ENCODE measurements at places on chromosomes 16 and 17.

- no peak for DNase-seq
Observed at GRCh38 chr17:77735566-77736198, 222.8 kb upstream of the TNRC6C start.

- DNase-seq = no peak
Observed at GRCh38 chr17:17416007-17416399, 60.8 kb upstream of the MED9 start.

DNA sequence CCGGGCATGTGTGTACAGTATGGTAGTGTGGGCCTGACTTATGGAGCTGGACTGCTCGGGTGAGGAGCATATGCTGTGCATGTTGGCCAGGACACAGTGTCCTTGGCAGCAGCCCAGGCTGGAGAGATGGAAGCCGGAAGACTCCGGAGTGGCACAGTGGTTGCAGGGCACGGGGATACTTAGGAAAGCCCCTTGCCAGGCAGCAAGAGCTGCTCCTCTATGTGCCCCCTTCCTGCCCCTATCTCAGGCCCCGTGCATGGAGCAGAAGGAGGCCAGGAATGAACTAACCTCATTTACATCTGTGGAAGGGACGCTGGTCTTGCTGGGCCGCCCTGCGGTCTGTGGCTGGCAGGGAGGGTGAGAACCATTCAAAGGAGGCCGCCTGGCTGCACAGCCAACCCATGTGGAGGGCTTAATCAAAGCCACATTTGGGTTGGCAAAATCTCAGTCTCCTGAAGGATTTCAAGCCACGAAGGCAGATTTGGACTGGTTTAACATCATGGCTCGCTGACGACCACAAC lies 32.2 kb upstream of the RCVRN start:
- DNase-seq = no peak

- DNase-seq = no peak
Observed at GRCh38 chr17:7856011-7856810, 1.1 kb downstream of the NAA38 start.

DNA sequence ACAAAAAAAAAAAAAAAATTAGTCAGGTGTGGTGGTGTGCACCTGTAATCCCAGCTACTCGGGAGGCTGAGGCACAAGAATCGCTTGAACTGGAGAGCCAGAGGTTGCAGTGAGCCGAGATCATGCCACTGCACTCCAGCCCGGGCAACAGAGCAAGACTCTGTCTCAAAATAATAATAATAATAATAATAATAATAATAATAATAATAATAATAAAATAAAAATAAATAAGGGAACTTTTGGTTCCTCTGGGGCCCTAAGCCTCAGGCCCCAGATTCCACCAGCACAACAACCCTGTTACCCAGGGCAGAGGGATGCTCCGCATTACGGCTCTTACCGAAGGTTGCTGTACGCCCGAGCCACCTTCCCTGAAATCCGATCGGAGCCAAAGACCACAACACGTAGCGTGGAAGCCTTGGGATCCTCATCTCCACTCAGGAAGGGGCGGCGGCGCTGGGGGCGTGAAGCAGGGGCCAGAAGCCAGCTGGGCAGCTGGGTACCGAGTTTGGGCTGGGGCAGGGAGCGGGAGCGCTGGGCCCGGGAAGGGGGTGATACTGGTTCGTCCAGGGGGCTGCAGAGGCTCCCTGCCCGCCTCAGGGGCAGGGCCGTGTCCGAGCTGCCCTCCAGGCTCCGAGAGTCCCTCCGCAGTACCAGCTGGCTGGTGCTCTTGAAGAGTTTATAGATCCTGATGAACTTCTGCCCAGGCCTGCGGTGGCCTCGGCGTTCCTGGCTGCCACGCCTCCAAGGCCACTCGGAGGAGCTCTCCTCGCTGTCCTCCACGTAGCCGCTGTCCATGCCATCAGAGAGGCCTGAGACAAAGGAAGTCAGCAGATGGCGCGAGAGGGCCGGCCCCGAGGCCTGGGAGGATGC lies 20.6 kb upstream of the PIK3R6 start:
- DNase-seq = no peak

DNA sequence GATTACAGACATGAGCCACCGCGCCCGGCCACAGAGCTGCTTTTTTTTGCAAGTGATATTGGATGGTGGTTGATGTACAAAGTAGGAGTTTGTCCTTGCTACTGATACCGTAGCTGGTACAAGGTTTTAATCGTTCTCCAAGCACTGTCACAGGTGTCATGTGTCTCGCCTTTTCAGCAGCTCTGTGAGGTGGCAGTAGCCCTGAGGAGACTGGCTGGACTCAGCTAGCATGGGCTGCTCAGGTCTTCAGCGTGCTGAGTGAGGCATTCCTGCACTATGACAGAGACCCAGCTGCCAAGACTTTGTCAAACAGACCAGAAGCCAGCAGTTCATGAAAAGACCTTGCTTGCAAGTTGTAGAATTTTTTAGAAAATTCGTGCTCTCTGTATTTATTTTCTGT lies 7.2 kb downstream of the WWOX start:
- no peak for DNase-seq

- no peak for DNase-seq
Observed at GRCh38 chr17:43839670-43840108, 6.7 kb upstream of the MPP3 start.

DNA sequence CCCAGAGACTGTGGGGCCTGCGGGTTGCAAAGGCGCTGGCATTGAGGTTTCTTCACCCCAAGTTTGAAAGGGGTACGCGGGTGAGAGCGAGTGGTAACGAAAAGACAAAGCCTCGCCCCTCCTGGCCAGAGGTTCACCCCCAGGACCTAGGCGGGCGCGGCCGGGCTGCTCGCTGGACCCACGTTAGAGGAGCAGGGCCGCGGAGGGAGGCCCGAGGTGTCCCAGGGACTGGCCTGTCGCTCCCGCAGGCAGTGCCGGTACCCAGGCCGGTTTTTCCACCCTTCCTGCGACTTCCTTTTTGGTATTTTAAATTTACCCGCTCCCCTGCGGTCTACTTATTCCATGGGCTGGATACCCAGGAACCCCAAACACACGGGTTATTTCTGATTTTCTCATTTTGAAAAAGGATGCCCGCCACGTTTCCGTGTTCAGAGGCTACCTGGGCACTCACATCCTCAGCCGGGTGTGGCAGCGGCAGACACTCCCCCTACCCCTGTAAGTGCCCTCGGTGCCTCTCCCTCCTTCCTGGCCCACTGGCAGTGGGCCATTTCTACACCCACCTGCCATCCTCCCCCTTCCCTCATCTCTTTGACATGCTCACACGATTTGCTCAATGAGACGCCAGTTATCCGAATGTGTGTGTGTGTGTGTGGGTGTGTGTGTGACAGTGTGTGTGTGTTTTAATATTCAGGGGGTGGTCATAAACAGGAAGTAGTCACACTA lies 1.6 kb upstream of the FOXL1 start:
- DNase-seq = no peak

DNA sequence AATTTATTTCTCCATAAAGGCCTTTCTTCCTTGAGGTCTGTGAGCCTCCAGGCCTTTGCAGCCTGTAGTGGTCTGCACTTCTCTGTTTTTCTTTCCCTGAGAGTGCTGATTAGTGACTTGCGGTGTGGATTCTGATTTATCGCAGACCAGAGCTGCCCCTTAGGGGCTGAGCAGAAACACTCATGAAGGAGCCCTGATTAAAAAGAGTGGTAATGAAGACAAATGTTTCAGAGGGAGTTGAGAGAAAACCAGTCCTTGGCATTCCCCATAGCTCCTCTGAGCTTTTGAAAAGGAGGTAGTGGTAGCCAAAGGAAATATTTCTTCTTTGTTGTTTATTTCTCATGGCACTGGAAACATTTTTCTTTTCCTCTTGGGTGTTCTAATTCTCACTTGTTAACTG lies 268.1 kb upstream of the TBX2 start:
- DNase-seq = no peak

- DNase-seq = no peak
Observed at GRCh38 chr17:48992444-48992843, 4.7 kb upstream of the IGF2BP1 start.

DNA sequence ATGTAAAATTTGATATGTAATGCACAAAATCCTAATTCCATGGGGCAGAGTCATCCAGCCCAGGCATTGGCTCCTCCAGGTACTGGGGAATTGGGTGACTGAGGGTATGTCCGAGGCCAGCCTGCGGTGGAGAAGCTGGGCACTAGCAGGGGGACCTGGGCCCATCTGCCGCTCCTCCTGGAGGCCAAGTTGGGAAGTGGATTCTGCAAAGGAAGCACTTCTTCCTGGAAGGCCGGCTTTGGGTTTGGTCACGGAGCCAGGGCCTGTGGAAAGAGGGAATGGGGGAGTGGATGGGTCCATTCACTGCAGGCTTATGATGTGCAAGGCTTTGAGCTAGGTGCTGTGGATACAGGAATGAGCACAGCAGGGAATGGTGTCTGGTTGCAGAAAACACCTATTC lies 85.8 kb downstream of the GNAO1 start:
- DNase-seq = no peak

DNA sequence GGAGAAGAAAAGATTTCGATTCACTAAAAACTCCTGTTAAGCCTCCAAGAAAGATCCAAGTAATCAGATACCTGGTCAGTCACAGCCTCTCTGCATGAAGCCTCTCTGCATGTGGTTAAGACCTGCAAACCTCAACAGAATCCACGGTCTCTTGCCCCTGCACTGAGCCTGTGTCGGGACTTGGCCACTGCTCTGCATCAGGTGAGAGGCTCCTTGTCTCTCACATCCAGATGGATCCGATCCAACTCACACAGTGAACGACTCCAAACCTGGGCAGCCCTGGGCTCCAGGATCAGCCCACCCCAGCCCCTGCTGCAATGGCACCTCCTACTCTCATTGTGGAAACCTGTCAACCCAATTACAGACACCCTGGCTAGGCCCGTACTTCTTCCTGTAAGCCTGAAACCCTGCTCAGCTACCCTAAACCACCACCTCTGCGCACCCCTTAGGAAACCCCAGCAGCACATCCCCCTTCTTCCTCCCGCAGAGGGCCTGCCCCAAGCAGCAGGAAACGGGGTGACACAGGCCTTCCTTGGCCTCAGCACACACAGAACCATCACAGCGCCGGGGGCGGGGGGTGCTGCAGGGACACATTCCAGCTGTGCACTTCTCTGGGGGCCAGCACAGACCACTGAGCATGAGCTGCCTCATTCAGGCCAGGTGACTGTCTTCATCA lies 129.5 kb downstream of the ANKRD11 start:
- DNase-seq = no peak

- DNase-seq = peak; percentile 10
Observed at GRCh38 chr16:10575506-10576130, 4.8 kb downstream of the EMP2 start.
